Renal cortical epithelial cell (primary cell): ENCODE measurements at places on chromosomes 6 and 20. TPM values are rescaled to one million over a fixed set of nuclear protein-coding genes. Genes with fewer than 3 reads are reported as not detected.

The SNX21 gene
- total RNA-seq = 26.9 and 32.1 TPM in 2 replicates

- DNase-seq = no peak
Observed at GRCh38 chr6:44053106-44053756, 74.0 kb downstream of the MRPL14 start.

GRCh38 chr6:158382491-158382890 is 70.2 kb downstream of the TULP4 start:
- DNase-seq = no peak

- DNase-seq = no peak
Observed at GRCh38 chr6:99810295-99810694, 183.7 kb downstream of the MCHR2 start.

The OR2H1 gene
- total RNA-seq = not detected in 2 replicates

GRCh38 chr6:147566244-147566898 is 57.9 kb downstream of the SAMD5 start:
- DNase-seq = no peak

DNA sequence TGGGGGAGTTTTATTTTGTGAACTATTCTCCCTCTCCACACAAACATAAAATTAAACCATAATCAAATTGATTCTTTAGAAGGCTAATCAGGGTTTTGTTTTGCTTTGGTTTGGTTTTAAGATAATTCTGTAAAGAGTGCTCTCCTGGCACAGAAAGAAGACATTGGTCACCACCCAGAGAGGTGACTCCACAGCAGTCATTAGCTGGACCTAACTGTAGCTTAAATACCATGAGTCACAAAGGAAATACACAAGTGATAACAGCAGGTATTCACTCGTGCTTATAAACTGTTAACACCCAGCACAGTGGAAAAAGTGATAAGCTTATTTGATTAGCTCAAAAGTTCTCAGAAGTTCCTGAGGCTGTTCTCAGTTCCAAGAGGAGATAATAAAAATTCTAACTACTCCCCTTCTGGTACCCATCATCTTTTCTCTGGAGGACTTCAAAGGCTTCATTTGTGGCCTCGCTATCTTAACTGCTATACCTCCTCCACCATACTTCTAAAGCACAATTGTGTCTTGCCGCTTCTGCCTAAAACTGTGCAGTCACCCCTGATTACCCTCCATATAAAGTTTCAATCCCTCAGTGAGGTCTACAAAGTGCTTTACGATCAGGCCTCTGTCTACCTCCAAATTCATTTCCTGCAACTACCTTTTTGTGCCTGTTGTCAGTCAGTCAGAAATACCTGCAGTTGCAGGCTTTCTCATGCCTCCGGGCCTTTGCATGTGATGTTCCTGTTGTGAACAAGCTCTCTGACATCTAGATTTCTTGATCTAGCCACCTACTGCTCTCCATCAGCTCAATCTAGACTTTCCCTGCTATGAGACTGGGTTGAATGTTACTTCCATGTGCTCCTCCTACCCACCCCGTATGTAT is 201.1 kb downstream of the SAMD5 start:
- peak; percentile 60 for DNase-seq
